ENCODE measurements at places on chromosomes 1 and 21.

- no peak for DNase-seq
Measured at GRCh38 chr1:151970626-151971025, 23.0 kb downstream of the S100A10 start.

- peak; percentile 49 for DNase-seq
Measured at GRCh38 chr1:25037174-25038074, 107.3 kb upstream of the RUNX3 start.

GRCh38 chr1:206656936-206657335 lies 21.6 kb downstream of the DYRK3 start:
- no peak for DNase-seq

GRCh38 chr1:238135708-238136664 lies 245.3 kb upstream of the ZP4 start:
- no peak for DNase-seq

GRCh38 chr1:27166929-27167328 lies 12.0 kb upstream of the SLC9A1 start:
- DNase-seq: no peak

DNA sequence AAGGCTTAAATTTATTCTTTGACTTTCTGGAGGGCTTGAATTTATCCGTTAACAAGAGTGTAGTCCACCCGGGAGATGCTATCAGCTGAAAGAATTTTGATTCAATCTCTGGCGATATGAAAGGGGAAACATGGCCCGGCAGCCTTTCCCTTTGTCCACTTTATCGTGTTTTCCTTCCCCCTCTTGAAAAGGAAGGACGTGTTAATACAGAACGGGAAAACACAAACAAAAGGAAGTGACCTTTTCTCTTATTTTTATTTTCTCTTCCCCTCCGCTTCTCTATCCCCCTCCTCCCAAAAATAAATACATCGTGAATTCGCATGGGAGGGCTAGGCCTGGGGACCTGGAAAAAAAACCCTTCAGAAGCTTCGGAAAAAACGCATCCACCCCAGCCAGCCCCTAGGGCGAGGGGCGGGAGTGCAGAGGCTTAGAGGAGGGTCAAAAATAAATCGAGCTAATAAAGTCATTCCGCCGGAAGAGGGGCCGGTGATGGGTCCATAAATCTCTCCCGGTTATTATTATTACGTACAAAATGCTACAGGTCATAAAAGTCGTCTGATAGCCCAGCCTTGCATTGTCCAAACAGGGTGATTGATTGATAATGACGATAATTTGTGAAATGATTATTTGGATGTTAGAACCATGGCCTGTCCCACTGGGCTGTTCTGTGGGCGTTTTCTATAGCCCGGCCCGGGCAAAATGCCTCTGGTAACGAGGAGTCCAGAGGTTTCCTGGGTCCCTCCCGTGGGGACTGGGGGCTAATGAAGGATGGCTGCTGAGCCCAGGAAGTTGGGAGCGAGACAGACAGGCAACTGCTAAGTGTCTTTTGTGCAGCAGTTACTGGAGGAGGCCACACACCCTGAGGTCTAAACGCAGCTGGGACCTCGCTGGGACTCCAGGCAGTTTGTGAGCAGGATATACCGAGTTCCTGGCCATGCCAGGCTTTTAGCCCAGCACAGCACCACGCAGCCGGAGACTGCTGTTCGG lies 179.4 kb downstream of the PRDM16 start:
- no peak for DNase-seq

GRCh38 chr1:115908565-115909274 lies 67.6 kb upstream of the SLC22A15 start:
- DNase-seq: no peak

DNA sequence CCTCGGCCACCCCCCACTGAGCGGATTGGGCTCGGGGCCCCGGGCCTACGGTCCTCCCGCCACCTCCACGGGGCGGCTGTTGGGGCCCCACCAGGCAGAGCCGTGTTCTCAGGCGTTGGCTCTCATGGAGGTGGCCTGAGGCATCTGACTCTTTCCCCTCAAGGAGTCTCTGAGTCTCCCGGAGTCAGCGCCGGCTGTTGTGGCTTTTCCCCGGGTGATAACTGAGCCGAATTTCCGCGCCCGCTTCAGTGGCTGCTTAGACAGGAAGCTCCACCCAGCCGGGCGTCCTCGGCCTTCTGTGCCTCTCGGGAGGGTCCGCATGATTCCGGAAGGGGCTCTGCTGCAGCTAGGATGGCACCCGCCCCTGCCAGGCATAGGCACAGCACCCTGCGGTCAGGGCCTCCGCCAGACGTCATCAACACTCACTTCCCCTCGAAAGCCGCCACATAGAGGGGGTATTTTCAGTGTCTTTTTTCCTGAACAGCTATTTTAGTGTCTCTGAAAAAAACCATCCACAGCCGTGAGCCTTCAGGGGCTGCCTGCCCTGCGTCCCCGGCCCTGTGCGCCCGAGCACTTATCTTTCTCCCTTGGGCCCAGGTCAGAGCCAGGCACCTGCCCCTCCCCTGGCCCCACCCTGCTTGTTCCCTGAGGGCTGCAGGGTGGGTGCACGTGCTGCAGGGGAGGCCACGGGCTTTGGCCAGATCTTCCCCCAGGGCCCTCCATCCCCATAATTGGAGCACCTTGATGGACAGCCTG lies 72.9 kb downstream of the SKI start:
- peak; percentile 56 for DNase-seq

DNA sequence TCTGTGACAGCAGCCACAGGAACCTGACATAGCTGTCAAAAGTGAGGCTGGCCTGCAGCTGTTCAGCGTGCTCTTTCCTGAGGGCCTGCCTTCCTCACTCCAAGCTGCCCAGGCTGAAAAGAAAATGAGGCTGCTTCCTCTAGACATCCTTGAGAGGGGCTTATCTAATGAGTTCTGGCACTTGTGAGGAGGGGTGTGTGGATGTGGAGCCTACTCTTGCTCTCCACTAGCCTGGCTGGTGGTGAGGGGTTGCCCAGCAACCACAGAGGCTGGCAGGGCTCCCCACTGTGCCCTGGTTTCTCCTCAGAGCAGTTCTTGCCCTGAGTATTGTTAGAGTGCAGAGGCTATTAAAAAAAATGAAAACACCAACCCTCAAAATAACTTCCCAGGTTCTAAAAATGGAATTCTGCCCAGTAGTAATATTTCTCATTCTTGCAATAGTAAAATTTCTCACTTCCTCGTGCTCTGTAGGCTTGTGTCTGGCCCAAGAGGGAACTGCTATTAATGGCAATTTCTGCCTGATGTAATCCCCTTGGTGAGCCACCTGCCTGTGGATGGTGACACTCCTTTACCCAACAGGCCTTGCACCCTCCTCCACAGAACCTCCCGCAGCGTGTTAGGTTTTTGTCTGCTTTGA lies 52.6 kb upstream of the EPS8L3 start:
- no peak for DNase-seq

- no peak for DNase-seq
Measured at GRCh38 chr1:82836213-82836972, 1035.7 kb downstream of the ADGRL2 start.

GRCh38 chr1:15911927-15912326 lies 64.0 kb downstream of the ZBTB17 start:
- no peak for DNase-seq

DNA sequence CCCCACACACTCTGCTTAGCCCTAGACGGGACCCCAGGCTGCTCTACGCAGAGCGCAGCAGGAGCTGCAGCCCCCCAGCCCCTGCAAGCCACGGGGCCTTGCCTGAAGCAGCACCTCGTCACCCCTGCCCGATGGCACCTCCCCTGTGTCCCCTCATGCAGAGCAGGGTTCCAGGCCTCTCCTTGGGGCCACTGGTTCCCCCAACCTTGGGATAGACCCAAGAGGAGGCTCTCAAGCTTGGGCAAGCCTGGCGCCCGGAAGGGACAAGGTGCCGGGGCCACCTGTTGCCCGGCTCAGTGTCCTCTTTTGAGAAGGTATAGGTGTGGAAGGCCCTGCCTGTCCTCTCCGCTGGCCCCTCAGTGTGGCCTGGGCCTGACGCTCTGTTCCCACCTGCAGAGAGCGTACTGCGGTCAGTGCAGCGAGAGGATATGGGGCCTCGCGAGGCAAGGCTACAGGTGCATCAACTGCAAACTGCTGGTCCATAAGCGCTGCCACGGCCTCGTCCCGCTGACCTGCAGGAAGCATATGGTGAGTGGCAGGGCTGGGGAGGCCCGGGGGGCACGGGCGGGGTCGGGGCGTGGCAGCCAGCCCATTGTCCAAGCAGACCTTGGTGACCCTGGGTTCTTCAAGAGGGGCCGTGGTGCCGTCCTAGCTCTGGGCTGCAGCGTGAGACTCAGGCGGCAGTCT lies 50.6 kb downstream of the FAAP20 start:
- no peak for DNase-seq

DNA sequence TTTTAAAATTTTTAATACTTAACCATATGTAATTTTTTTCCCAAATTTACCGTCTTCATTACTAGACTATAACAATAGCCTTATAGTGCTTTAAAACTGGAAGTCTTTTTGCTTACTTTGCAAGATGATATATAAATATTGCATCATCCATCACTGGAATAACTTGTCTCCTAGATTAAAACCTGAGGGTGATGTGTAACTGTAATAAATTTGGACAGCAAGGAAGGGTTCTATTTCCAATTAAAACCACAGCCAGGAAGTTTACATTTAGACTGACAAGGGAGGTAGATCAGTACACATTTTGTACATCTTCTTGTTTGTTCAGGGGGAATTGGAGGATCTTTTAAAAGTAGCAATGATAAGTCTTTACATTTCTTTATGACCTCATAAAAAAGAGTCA lies 21.9 kb downstream of the NTNG1 start:
- DNase-seq: no peak

GRCh38 chr1:221117548-221117951 lies 238.3 kb downstream of the HLX start:
- no peak for DNase-seq

DNA sequence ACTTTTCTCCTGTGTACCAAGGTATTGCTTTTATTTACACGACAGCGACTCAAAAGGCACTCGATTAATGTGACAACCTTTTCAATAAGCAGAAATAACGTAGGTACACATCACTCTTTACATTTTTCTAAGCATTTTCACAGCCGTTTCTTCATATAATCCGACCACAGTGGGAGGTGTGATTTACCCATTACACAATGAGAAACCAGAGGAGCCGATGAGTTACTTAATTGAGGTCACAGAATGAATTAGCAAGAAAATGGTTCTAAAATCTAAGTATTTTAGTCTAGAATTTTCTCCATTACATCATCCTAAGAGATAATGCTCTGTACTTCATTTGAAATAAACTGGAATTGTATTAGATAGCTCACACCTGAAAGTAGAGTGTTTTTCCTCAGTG lies 71.5 kb downstream of the UMODL1 start:
- DNase-seq: no peak

GRCh38 chr1:239603530-239603929 lies 217.2 kb downstream of the CHRM3 start:
- DNase-seq: no peak

GRCh38 chr1:217983051-217983375 lies 302.1 kb upstream of the RRP15 start:
- no peak for DNase-seq

- DNase-seq: no peak
Measured at GRCh38 chr1:245184779-245185178, 30.0 kb downstream of the KIF26B start.

DNA sequence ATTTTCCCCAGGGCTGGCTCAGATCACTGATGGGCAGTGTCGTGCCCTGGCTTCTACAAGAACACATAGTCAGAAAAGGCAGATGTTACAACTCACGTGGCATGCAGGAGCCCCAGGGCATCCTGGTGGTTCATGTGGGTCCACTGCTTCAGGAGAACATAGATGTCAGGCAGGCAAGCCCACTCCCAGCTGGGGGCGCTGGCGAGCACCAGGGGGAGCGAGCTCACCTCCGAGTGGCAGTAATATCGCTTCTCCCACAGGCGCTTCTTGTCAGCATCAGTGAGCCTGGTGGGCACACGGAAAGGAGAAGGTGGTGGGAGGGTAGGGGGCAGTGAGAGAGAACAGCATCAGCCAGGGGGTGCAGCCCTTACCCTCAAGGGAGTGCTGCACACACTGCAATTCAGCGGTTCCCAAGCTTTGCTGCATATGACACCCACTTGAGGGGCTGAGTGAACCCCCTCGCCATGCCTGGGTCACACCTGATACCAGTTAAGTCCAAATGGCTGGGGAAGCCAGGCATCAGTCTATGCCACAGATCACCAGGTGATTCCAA lies 34.3 kb upstream of the PPP1R15B start:
- peak; percentile 41 for DNase-seq

- no peak for DNase-seq
Measured at GRCh38 chr1:154557248-154557938, 1.1 kb downstream of the UBE2Q1 start.

DNA sequence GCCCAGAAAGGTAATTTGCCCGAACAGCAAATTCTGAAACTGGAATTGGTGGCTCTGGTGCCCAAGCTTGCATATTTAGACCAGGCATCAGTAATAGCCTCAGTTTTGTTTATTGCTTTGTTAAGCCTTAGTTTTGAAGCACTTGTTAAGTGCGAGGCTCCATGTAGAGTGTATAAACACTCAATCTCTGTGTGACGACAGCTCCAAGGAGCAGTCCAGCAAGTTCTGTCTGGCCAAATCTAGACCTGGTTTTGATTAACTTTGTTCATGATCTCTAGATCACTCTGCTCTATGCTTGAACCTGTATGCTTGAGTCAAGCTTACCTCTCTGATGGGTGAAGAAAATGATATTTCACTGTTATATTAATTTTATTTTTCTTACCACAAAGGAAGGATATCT lies 37.4 kb downstream of the DOP1B start:
- no peak for DNase-seq

DNA sequence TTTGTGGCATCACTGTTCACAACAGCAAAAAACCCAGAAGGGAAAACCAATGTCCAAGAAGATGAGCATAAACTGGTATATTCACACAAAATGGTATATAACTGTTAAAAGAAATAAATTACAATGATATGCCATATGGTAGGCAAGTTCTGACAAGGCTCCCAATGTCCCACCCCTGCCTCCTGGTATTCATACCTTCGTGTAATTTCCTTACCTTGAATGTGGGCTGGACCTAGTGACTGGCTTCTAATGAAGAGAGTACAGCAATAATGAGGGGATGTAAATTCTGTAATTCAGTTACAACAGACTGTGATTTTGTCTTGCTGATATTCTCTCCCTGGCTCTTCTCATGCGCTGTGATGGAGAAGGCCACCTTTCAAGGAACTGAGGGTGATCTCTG lies 9.3 kb downstream of the ANKRD45 start:
- DNase-seq: no peak

DNA sequence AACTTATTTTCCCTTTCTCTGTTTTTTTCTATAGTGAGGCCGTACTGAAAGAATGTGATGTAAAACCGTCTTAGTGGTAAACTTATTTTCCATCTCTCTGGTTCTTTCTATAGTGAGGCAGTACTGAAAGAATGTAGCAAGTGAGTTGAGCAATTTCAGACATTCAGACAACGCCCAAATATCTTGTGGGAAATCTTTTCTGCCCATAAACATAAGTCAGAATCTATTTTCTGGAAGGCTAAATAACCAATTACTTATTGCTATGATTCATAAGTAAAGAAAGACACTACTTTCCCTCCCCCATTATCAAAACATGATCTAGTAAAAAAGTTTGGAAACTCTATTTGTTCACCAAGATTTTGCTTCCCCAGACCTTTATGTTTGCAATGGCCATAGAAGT lies 18.8 kb upstream of the SCCPDH start:
- no peak for DNase-seq
